Activated CD4-positive, CD25-positive, alpha-beta regulatory T cell treated with anti-CD3 and anti-CD28 coated beads, Interleukin-2, amount 50 U/mL, for 16 hours (primary cell): ENCODE measurements at places on chromosomes 7 and 10.

- DNase-seq: no peak
Observed at GRCh38 chr7:116949941-116950801, 3.1 kb upstream of the ST7 start.

- DNase-seq: no peak
Observed at GRCh38 chr10:101769541-101770180, 6.3 kb downstream of the FGF8 start.

DNA sequence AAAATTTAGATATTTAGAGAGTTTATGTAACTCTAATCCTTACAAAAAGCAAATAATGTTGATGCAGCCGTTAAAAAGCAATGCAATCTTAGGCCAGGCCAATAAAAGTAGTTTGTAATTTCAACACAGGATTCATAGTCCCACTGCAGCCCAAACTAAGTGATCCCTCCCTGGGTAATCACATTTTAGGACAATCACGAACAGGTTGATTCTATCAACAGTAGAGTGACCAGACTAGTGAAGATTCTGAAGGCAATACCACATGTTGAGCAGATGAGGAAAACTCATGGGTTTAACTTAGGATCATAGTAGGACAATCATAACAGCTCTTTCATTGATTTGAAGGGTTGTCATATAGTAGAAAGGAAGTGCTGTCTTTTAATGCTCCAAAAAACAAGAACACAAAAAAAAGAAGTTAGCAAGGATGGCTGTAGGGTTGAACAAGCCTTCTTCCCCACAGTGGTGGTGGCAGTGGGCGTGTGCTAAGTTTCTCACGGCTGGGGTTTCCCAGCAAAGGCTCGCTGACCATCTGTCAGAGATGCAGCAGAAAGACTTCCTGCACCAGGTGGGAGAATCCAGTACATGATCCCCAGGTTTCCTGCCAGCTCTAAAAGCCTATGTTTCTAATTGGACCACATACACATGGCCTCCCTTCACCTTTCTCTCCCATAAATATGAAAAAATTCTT is 212.2 kb downstream of the CHRM2 start:
- no peak for DNase-seq

DNA sequence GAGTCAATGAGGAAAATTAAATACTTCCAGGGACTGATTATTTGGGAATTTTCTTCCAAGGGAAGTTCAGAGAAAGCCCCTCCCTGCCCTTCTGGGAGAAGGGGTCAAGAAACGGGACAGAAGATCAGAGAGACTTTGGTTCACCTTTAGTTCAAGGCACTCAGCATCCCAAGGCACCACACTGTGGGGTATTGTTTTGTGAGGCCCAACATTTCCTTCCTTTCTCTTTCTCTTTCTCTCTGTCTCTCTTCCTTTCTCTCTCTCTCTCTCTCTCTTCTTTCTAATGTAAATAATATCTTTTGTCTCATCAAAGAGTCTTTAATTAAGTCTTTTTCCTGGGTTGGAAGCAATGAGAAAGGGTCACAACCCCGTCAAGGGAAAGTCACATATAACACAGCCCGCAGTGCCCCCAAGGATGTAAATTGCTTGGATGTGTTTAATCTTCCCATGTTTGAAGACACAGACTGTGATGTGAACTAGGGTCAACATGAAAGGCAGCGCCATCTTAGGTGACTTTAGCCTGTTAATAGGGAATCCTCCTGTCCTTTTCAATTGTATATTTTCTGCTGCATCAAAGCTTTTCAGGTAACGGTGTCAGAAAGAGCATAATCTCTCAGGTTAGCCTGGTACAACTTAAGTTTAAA is 983.3 kb upstream of the C7orf33 start:
- no peak for DNase-seq

DNA sequence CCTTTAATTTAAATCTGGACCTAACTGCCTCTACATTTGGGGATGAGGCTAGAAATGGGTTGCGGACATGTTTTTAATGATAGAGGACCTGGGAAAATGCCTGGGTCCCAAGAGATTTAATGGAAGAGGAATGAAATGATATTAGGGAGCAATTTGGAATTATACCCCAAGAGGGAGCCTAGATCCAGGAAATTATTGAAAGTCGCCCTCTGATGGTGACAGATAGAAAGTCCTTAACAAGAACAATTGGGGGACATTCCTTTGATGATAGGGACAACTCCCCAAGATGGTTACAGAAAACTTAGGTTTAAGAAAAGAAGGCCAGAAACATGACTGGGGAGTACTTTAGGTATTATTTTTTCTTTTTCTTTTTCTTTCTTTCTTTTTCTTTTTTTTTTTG is 9.5 kb upstream of the TSGA13 start:
- DNase-seq: no peak

GRCh38 chr10:23293145-23293724 is 51.4 kb downstream of the C10orf67 start:
- no peak for DNase-seq

DNA sequence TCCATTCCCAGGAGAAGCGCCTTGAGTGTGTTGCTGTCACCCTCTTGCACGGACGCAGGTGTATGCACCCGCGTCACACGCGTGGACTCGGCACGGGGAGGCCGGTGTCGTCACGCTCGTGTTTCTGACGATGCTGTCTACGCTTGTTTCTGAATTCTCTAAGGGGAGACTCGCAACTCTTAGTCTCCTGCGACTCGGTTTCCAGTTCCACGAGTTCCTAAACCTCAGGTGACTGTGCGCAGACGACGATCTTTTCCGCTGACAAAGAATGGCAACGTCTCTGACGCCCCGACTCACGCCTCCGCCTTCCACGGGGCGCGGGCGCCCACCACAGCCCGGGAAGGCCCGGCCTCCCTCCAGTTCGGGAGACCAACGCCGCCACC is 579 bp downstream of the IDI1 start:
- no peak for DNase-seq
